ENCODE measurements at places on chromosomes 5 and 9.

DNA sequence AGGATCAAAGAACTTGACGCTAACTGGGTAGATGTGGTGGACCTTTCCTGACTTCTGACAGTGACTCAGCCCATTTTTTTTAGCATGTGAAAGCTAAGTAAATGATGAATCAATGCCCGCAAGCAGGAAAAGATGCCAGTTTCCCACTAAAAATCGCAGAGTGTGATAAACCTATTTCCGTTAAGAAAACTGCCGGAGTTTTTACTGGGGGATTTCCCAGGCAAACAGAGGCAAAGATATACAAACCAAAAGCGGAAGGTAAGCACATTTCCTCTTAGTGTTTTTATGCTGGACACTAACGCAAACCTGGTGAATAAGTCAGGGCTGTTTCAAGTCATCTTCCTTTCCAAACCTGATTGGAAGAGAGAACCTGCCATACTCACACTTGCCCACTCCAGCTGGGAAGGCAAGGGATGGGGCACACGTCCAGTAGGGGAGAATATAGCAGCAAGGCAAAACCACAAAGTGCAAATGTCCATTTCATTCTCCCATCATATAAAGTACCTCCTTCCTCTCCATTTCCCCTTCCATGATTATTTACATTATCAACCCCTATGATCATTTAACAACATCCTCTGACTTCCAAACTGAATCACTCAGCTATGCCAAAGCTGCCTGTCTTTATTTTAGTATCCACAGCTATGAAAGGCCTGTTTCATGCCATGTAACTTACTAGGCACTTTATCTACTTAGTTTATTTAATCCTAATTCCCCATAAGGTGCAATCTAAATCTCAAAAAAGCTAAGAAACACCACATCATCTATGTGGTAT, 349.7 kb upstream of the RFX3 start:
- DNase-seq = no peak

GRCh38 chr9:6598249-6598725, 47.2 kb downstream of the GLDC start:
- no peak for DNase-seq

DNA sequence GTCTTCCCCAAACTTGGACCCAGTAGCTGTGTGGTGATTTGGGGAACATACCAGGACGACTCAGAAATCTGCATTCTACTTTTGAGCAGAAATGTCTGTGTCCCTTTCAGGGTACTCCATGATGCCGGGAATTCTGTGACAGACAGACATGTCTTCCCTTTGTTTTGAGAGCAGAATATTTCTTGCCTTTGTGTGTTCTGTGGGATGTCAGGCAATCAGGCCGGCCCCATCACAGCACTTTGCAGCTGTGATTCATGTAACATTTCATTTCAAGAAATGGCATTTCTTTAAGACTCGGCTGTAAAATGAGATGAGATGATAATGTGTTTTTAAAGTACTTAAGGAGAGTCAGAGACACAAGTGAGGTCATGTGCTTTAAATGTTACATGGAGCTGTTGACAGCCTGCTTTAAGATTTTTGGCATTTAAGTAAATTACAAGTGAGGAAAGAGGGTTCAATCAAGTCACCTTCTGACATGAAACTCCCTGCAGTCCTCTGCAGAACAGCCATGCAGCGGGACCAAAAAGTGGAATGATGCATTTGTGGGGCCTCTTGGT, 98.7 kb downstream of the SLC28A3 start:
- no peak for DNase-seq

DNA sequence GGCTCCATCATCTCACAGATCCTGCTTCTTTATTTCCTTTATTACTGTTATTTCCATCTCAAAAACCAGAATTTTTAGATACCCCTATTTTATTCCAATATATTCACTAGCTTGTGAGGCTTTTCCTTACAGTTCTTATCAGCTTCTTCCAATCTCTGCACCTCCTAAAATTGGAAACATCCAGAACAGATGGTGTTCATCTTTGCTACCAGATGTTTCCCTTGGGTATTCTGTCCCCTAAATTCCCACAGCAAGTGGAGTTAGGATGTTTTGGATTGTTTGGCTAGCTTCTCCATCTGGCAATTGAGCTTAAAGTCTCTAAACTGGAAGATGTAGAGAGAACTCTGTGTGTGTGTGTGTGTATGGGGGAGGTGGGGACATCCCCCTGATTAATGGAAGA, 580.4 kb downstream of the DTWD2 start:
- no peak for DNase-seq

- DNase-seq = no peak
Observed at GRCh38 chr5:40074826-40075225, 604.9 kb upstream of the PTGER4 start.

- no peak for DNase-seq
Observed at GRCh38 chr9:26863074-26863473, 29.5 kb downstream of the CAAP1 start.

DNA sequence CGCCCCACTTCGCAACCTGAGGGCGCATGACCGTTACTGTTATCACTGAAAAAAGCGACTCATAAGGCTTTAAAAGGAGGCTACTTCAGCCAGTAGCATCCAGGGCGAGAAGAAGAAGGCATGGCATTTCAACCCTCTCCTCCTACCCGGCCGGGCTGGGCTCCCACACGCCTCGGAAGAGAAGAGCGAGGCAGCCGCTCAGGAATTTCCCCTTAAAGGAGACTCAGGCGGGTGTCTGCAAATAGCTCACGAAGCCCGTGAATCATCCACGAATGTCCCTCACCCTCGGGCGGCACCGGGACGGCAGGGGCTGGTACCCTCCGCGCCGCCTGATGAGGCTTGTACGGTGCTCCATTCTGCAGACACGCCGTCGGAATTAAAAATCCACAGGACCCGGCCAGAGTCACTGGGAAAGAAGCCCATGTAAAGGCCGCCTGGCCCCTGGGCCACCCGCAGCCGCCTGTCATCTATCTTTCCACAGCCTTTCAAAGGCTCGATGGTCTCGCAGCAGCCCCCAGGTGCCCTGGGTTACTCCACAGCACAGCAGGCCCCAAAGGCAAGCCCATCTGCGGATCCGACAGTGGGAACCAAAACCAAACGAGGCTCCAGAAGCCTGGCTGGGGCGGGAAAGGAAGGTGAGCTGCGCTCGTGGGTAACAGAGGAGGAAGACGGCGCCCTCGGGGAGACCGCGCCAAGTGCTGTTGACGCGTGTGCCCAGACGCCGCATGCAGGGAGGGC, 11.8 kb downstream of the SLC12A7 start:
- no peak for DNase-seq

DNA sequence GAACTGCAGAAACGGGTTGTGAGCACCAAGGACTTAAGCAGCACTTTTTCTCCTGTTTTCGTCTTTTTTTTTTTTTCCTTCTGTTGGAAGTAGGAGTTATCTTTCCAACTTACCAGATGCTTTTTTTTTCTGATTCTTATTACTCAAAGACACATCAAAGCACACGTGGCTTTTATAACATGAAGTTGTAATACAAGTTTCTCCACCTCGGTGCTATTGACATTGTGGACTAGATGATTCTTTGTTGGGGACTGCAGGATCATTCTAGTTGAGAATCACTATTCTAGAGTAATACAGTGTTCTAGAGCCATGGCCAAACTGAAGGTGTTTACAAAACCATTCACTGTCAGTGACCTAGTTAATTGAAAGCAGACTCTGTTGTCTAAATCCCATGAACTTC, 51.5 kb downstream of the MYO10 start:
- DNase-seq = no peak

- no peak for DNase-seq
Observed at GRCh38 chr5:11719888-11720481, 184.3 kb downstream of the CTNND2 start.
